Muscle of arm (tissue), 14 donors: ENCODE measurements at places on chromosomes 2 and 18. TPM values are rescaled to one million over a fixed set of nuclear protein-coding genes. Genes with fewer than 3 reads are reported as not detected.

DNA sequence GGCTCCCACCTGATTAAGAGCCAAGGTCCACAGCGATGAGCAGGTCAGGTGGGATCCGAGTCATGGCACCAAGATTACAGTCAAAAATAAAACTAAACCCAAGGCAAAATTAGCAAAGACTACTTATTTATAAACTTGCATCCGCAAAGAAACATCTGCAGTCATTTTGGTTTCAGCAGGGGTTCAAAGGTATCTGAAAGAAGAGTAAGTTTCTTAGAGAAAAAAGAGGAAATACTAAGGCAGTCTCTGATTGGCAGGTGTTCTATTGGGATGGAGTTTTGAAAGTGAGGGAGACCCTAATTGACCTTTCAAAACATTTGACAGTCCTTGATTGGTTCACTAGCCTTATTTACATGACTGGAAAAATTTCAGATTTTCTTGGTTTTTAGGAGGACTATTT, 11.0 kb upstream of the PLB1 start:
- no peak for DNase-seq

GRCh38 chr18:65522907-65523306, 227.9 kb upstream of the CDH7 start:
- no peak for DNase-seq

- DNase-seq, result no peak
These were observed 197.0 kb downstream of the CPS1 start for GRCh38 chr2:210753386-210753785.

DNA sequence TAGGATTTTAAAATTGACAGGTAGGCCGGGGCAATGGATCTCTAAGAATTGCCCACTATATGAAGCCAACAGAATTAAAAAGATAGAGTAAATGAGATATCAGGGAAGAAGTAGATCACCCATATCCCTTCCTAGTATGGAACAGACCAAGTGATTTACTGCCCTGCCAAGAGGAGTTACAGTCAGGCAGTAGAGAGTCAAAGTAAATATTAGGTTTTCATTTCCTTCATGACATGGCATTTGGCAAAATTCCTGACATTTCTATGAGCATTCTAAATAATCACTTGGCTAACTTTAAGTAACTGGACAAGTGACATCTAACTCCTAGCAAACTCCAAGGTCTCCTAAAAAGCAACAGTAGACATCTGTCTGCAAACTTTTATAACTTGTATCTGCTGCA, 33.5 kb downstream of the GALNT5 start:
- no peak for DNase-seq

DNA sequence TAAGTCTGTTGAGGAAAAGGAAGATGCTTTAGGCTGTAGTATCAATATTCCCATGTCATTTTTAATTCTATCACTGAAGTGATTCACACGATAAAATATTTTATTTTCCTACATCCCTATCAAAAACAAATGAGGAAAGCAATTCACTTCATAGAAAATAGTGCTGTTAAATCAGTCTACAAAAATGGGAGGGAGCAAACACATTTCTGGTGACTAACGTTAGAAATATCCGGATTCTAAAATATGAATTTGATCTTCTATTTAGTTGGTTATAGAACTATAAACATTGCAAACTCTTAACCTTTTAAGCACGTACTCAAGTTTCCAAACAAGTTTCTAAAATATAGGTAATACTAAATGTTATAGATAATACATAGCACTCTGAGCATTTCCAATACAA, 20.8 kb downstream of the ATF2 start:
- DNase-seq, result no peak

DNA sequence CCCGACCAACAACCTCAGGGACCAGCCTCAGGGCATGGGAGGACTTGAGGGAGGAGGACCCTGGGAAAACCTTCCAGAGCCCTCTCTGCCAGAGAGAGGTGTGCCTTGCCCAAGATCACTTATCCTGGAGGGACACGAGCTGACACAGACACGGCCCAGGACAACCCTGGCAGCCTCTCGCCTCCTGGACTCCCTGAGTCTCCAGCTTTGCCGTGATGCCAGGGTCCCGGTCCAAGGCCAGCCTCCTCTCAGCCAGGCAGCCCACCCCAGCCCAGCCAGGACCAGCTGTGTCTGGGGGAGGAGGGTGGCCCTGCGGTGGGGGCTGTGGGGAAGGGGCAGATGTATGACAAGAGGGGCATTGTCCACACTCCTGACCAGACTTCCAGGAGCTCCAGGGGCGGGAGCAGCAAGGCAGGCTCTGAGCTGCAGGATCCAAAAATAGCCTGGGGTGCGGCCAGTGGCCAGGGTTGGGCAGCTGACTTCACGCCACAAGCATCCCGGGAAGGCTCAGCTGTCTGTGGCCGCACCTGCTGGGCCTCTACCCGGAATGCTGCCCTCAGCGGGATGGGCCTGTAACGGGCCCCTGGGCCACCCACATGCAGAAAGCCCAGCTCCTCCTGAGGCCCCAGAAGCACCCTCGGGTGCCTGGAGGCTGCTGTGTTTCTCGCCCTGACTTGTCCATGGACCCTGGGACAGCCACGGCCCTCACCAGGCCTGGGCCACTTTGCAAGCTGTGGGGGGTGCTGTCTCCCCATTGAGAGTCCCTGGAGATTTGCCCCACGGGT, 65.5 kb upstream of the GPC1 start:
- DNase-seq, result peak; percentile 86

DNA sequence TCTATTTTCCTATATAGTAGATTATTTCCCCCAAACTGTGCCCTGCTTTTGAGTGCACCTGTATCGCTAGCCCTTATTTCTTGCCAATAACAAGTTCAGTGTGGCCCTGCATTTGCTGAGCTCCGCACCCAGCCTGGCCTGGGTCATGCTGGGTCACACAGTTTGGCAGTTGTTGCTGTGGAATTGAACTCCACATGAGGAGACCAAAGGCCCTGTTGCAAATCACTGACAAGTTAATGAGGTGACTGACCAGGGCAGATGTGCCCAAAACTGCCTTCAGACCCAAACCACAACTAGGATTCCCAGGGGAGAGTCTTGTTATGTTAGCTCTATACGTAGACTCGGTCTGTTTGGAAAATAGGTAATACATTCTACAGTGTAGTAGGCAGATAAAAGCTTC, 31.0 kb downstream of the COL4A4 start:
- no peak for DNase-seq

GRCh38 chr2:202780514-202781021, 91.0 kb downstream of the ICA1L start:
- DNase-seq, result no peak

DNA sequence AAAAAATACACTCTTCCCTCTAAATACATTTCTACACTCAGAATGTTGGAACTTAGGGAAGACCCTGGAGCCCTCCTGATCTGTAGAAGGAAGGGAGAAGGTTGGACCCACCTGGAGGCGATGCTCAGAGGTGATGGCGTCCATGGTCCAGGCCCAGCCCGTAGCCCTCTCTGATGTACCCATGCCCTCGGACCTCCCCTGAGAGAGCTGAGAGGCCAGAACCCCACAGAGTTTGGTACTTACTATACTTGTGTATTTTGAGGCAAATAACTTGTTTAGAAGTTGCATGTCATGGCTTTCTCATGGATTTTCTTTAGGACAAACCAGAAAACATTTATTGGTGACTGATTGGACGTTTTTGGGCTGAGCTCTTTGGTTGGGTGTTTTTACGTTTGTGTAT, 10.5 kb downstream of the CTDP1 start:
- DNase-seq, result no peak

DNA sequence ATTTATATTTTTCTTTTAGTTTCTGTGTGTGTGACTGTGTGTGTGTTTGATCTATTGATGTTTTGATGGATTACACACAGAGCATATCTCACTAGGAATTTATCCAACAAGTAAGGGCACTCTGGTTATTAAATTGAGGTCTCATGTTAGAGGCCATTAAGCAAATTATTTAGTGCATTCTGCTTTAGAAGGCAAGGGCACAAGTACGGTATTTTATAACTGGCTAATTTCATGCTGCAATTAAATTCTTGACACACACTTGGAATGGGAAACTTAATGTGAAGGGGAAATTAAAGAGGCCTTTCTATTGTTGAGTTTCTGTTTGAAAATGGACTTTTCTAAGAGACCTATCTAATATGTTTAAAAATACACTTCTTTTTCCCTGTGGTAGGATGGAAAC, 25.8 kb downstream of the NYAP2 start:
- DNase-seq, result no peak

GRCh38 chr18:59718108-59718463, 20.9 kb upstream of the CCBE1 start:
- no peak for DNase-seq

DNA sequence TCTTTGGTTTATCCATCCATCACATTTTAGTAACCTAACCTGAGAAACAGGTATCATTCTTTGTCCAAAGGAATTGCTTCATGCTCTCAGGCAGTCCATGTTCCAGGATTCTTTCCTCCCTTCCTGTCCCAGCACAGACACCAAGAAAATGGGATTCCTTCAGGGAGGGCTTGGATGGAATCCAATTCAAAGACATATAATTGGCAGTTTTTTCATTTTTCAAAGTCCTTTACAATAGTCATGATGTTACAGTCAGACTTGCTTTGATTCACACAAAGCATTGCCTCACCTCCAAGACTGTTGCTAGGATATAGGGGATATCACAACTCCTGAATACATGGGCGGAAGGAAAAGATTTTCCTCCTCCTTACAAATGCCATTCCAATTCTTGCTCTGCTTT, 241.4 kb upstream of the ACVR2A start:
- DNase-seq, result no peak

DNA sequence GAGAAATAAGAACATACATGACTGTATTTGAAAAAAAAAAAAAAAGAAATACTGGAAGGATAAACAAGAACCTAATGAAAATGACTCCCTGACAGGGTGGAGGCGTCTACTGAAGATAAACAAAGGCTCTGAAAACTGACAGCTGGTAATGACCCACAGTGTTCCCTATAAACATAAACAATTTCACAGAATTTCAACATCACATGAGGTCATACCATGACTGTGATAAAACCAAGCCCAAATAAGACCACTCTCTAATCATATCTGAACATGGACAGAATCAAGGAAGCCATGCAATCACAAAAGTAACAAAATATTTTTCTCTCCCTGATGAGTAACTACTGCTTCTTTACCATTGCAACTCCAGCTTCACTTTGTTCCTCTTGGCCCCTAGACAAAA, 159.3 kb downstream of the FAM124B start:
- no peak for DNase-seq

GRCh38 chr2:162928356-162928755, 89.8 kb upstream of the KCNH7 start:
- DNase-seq, result no peak

GRCh38 chr2:215839816-215840215, 173.5 kb downstream of the MREG start:
- no peak for DNase-seq

DNA sequence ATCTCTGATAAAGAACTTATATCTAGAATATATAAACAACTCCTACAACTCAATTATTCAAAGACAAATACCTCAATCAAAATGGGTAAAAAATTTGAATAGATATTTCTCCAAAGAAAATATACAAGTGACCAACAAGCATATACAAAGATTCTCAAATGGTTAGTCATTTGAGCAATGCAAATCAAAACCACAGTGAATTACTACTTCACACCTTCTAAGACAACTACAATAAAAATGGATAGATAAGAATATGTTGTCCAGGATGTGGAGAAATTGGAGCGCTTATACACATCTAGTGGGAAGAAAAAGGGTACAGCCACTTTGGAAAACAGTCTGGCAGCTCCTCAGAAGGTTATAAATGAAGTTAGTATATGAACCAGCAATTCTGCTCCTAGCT, 332.9 kb downstream of the TGIF1 start:
- no peak for DNase-seq

- no peak for DNase-seq
These were observed 29.8 kb downstream of the KLF7 start for GRCh38 chr2:207135801-207136457.

GRCh38 chr2:205637320-205637602, 45.0 kb upstream of the NRP2 start:
- no peak for DNase-seq

DNA sequence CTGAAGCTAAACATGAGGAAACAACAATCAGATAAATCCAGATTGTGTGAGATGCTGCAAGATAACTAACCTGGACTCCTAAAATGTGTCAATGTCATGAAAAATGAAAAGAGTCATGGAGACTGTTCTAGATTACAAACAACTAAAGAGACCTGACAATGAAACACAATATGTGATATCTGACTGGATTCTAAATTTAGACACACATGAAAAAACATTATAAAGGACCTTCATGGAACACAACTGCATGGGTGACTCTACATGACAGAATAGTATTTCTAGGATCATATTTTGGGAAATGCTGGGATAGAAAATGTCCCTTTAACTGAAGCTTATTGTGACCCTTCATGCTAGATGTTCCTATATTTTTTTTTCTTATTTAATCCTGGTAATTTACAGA, 18.5 kb upstream of the SPTBN1 start:
- DNase-seq, result no peak

DNA sequence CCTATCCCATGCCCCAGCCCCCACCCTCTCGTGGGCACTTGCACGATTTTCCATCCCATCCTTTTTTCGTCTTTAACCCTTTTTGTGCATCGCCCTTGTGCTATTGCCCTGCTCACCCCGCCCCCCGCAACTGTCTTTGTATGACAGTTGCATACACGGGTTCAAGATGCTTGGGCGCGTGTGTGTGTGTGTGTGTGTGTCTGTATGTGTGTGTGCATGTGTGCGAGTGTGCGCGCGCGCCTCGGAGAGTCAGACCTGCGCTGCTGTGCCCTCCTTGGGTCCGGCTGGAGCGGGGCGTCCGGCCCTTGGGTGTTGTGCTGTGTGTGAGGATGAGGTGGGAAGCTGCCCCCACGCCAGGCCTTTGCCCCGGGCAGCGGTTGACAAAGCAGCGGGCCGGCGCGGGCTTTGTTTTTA, 230.7 kb downstream of the HAUS1 start:
- DNase-seq, result peak; percentile 55

DNA sequence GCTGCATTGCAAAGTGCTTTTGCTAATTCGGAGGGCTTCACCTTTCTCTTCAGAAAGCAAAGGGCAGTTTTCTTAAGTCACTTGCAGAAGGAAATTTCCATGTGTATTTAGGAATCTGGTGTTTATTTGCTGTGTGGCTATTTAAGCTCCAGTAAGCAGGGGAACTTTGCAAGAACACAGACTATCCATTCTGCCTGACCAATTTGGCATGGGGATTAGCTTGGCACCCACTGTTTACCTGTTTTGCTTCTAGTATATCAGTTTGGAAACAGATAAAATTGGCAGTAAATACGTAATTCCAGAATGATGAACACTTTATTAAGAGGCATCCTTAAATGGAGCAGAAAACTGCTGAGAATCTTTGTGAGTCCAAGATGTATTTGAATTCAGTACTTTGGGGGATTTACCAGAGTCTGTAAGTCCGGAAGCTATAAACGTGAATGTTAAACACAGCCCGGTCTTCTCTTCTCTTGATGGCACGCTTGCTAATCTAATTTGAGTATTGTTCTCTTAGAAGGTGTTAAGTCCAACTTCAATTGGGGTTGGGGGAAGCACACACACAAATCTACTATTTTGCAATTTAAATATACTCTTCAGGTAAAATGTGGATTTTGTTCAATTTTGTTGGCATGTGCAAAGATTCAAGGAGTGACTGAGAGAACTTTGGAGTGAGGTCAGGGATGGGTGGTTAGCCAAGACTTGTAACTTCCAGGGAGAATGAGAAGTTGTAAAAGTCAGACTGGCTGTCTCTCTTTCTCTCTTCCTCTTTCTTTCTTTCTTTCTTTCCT, 650 bp downstream of the ACKR3 start:
- DNase-seq, result peak; percentile 60

Gene CHRND
- polyA plus RNA-seq, result 67.6 TPM

Gene ZNF385B
- polyA plus RNA-seq, result 29.9 TPM

Gene UGT1A5
- not detected for polyA plus RNA-seq

Gene STARD6
- polyA plus RNA-seq, result 0.22 TPM

Gene SOX11
- polyA plus RNA-seq, result 31.6 TPM

Gene SCN3A
- polyA plus RNA-seq, result 0.39 TPM

Gene ASB18
- polyA plus RNA-seq, result 10.3 TPM

Gene ANKRD30BL
- 0.07 TPM for polyA plus RNA-seq
